NCI-H460 (cell line): ENCODE measurements at places on chromosomes 2 and 18. TPM values are rescaled to one million over a fixed set of nuclear protein-coding genes. Genes with fewer than 3 reads are reported as not detected.

Gene CNTNAP5
- total RNA-seq, result not detected in 2 replicates

Gene GATA6
- 1.0 and 1.8 TPM in 2 replicates for total RNA-seq

Gene MDH1B
- 0.35 and 0.64 TPM in 2 replicates for total RNA-seq

Gene RFTN2
- total RNA-seq, result 0.20 and 0.87 TPM in 2 replicates

Gene SF3B6
- total RNA-seq, result 282 and 312 TPM in 2 replicates

Gene BOLL
- not detected in 2 replicates for total RNA-seq
